ENCODE measurements at places on chromosomes 11 and 22.
A peak's percentile ranks its signal among the peaks of the same experiment; 100 is the strongest.

- DNase-seq: peak; percentile 78
Observed at GRCh38 chr22:43388420-43388851, 23.4 kb upstream of the MPPED1 start.

- no peak for DNase-seq
Observed at GRCh38 chr11:129265125-129265788, 73.1 kb upstream of the ARHGAP32 start.

GRCh38 chr11:17157761-17158160 is 50.0 kb downstream of the PIK3C2A start:
- DNase-seq: no peak

DNA sequence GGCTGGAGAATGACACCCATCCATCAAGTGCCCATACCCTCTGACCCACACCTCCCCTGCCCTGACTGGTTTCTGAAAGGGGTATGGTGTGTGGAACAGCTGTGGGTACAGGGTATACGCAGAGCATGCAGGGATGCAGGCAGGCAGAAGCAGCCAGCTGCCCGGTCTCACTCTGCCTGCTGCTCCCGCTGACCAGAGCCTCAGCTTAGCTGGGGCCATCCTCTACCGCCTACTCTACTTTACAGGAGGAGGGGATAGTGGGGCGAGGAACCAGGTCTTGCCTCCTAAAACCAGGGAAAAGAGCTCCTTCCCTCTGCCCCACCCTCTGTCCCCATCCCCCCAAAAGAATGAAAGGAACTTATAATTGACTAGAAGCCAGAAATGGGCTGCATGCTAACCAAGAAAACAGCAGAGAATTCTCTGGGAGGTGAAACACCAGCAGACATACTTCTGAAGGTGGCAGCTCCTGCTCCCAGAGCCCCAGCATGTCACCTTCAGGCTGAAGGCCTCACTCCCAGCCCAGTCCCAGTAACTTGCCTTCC is 13.0 kb upstream of the CHRM4 start:
- DNase-seq: no peak

- DNase-seq: no peak
Observed at GRCh38 chr11:64539239-64539638, 51.8 kb upstream of the SLC22A12 start.

DNA sequence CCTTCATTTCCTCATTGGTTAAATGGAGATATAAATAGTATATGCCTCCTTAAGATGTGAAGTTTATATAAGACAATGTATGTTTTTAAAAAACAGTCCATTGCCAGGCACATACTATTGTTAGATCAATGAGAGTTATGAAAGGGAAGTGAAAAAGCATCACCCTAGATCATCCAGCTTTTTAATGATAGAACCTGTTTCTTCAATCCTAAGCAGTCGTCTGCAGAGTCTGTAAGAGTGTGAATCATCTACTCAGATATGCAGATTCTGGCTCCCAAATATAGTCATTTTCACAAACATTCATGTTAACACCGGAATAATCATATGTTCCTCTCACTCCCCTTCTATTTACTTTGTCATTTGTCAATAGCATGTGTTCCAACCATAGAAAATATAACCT is 65.3 kb upstream of the SLN start:
- no peak for DNase-seq

DNA sequence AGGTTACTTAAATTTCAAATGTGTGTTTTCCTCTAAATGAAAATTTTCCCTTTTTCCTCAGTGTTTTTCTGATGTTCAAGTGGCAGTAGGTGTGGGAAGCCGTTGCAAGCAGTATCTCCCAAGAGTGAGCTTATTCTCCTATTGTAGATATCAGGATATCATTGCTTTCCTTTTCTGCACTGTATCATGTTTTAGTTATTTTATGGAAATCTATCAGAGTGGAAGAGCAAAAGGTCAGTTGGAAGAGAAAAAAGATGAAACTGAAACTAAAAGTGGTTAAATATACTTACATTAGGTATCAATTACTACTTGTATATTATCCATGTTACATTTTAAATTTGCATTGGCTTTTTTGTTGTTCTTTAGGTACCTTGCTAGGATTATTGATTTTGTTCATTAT is 57.0 kb downstream of the PDE3B start:
- DNase-seq: no peak

DNA sequence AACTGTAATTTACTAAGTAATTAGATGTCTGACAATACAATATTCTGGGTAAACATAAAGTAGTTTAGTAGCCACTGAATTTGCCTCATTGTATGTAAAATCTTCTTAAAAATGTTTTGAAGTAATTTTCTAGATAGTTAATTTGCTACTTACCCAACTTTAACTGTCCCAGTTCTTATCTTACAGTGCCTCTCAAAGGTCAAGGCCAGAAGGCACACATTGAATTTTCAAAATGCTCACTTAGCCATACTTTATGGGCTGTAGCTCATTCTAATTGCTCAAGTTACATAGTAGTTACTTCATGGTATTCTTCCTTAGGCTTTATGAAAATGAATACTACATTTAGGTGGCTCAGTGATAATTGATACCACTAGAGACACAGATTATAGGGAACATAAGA is 666.6 kb downstream of the CNTN5 start:
- DNase-seq: no peak

GRCh38 chr22:24417200-24417599 is 10.2 kb upstream of the ADORA2A start:
- no peak for DNase-seq

DNA sequence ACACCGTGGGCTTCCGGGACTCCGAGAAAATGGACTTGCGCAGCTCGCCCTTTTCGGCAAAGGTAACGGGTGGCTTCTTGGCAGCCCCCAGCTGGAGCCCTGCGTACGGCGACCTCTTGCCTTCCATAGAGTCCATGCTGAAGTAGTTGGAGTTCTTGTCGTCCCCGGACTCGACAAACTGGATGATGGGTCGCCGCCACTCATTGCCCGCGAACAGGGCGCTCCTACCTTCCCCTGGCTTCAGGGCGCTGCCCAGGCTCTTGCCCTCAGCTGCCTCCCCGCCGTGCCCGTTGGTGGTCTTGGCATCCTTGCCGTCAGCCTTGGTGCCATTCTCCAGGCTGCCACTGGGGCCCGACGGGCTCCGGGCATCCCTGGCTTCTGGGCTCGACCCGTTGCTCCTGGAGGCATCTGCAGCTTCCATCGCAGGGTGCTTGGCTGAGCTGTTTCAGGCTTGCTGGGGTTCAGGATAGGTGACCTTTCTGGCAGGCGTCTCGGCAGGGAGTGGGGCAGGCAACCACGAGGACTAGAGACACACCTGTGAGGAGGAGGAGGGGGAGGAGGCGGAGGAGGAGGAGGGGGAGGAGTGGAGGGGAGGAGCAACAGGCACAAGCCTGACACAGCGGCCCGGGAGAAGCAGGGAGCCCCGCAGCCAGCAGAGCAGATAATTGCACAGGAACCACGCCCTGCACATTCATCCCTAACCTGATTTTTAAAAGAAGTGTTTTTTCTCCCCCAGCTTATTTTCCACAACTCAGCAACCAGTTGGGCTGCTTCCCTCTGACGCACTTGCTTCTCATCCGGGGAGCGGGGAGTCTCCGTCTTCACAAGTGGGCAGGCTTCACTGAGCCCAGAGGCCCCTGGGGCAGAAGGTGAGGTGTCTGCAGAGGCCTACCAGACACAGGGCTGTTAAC is at the start of gene TRIM29:
Gene TRIM29, minus strand, starts transcription at position 503 of the 911 bp plus-strand sequence. Its CDS starts 82 bp downstream, at position 421.
- no peak for DNase-seq

- no peak for DNase-seq
Observed at GRCh38 chr11:80841675-80842074, 1400.8 kb upstream of the TENM4 start.

DNA sequence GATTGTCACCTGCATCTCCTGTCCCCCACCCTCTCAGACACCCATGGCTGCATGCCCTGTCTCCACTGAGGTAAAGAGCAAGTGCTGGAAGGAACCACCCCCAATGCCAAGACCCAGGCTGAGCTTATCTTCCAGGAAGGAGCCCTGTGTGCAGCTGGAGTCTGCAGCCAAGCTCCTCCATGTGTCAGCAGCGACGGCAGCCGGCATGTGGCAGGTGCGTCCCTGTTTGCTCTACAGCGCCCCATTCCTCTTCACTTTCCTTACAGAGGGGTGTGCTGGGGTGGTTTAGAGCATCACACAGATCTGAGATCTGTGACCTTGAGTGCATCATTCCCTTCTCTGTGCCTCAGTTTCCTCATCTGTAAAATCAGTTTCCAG is 7.7 kb upstream of the MN1 start:
- DNase-seq: no peak

GRCh38 chr11:11738370-11738769 is 103.4 kb upstream of the USP47 start:
- no peak for DNase-seq

All from activated T-cell treated with anti-CD3 and anti-CD28 coated beads, Interleukin-2, amount 50 U/mL, for 1 hour (primary cell).